AG08395 (cell line): ENCODE measurements at places on chromosomes 1 and 21.

DNA sequence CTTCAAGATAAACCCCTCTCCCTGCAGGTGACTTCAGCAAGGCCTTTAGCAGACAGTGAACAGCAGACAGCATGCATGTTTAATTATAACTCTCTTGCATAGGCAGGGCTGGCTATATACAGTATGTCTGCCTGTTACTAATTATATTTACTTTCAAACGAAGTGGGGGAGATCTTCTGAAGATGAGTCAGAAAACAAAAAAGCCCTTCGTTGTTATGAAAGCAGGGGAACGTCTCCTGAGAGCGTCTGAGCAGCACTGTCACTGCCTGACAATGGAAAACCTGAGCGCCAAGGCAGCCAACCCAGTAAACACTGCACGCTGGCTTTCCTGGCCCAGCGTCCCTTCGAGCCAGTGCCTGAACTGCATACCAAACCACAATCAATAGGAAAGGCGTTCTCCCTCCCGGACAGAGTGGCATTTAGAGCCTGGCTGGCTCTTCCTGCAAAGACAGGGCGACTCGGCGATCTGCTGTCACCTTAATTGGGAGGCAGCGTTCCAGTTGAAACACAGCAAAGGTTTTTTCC is 54.1 kb downstream of the TOMM20 start:
- peak; percentile 69 for DNase-seq

- DNase-seq = no peak
Measured at GRCh38 chr1:180288940-180289339, 58.9 kb downstream of the LHX4 start.

GRCh38 chr1:92277105-92277723 is 21.6 kb downstream of the GLMN start:
- DNase-seq = peak; percentile 13

- peak; percentile 69 for DNase-seq
Measured at GRCh38 chr1:3174487-3175247, 105.7 kb downstream of the PRDM16 start.

- DNase-seq = no peak
Measured at GRCh38 chr1:48750109-48750508, 26.6 kb downstream of the BEND5 start.
